ENCODE measurements at places on chromosomes 13 and 19. TPM values are rescaled to one million over a fixed set of nuclear protein-coding genes. Genes with fewer than 3 reads are reported as not detected.

DNA sequence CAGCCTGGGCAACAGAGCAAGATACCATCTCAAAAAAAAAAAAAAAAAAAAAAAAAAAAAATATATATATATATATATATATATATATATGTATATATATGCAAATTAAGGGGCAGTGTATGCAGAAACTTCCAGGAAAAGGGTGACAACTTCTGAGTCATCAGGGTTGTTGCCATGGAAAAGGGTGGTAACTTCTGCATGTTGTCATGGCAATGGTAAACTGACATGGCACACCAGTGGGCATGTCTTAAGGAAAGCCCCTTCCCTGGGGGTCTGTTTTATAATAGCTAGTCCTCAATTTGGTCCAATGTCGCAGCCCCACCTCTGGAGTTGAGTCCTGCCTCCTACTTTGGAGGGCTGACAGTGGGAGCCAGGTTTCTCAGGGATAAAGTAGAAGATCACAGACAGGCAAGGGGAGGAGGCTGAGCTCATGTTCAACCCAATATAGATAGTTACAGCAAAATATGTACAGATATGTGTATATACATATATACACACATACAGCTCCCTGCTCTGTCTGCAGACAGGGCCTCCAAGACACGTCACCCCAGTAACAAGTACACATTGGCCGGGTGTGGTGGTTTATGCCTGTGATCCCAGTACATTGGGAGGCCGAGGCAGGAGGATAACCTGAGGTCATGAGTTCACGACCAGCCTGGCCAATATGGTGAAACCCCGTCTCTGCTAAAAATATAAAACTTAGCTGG lies 7.2 kb upstream of the FCHO1 start:
- H3K36me3 ChIP-seq, result no peaks in the 10 kb centered on the region
- peaks cover 3% of the 10 kb centered on the region for H3K4me1 ChIP-seq
- no peaks in the 10 kb centered on the region for H3K27me3 ChIP-seq
- H3K4me3 ChIP-seq, result no peak overlapping the region
- DNase-seq, result no peak
- H3K27ac ChIP-seq, result no peak overlapping the region

- no peak overlapping the region for H3K27ac ChIP-seq
- H3K4me1 ChIP-seq, result no peaks in the 10 kb centered on the region
- DNase-seq, result no peak
Measured at GRCh38 chr13:66266761-66267160, 963.4 kb downstream of the PCDH9 start.

GRCh38 chr13:90768116-90768515 lies 579.4 kb upstream of the MIR17HG start:
- no peaks in the 10 kb centered on the region for H3K27me3 ChIP-seq
- H3K4me3 ChIP-seq, result no peak overlapping the region
- no peak overlapping the region for H3K27ac ChIP-seq
- H3K4me1 ChIP-seq, result no peaks in the 10 kb centered on the region
- DNase-seq, result no peak
- no peaks in the 10 kb centered on the region for H3K36me3 ChIP-seq

DNA sequence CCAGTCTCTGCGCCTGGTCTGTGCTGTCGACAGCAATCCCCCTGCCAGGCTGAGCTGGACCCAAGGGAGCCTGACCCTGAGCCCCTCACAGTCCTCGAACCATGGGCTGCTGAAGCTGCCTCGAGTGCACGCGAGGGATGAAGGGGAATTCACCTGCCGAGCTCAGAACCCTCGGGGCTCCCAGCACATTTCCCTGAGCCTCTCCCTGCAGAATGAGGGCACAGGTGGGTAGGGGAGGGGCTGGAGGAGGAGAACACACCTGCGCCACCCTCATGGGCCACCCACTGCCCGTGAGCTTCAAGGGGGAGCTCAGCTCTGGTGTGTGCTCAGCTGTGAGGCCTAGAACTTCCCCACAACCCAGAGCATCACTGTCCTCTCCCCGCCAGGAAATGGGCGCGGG lies 38.6 kb upstream of the CD33 start:
- H3K27me3 ChIP-seq, result no peaks in the 10 kb centered on the region
- H3K36me3 ChIP-seq, result no peaks in the 10 kb centered on the region
- no peak for DNase-seq
- H3K27ac ChIP-seq, result no peak overlapping the region
- H3K4me3 ChIP-seq, result no peak overlapping the region
- no peaks in the 10 kb centered on the region for H3K4me1 ChIP-seq

GRCh38 chr19:1855828-1856255 lies 7.5 kb downstream of the KLF16 start:
- H3K27me3 ChIP-seq, result no peaks in the 10 kb centered on the region
- peaks cover 79% of the 10 kb centered on the region for H3K4me1 ChIP-seq
- peaks cover 7% of the 10 kb centered on the region for H3K36me3 ChIP-seq
- DNase-seq, result no peak
- no peak overlapping the region for H3K4me3 ChIP-seq

DNA sequence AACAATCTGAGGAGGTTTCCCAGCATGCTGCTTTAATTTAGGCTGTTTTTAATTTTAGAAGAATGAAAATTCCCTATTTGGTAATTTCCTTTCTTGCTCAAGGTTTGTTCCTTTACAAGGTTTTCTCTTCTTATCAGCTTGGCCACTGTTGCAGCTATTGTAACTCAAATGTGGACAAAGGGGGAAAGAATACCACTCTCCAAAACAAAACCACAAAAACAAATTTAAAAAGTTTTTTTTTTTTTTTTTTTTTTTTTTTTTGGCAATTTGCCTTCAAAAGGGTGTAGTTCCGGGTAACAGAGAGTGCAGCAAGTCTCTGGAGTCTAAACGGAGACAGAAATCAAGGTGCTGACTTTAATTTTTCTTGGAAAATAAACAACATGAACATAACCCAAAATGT lies 306.4 kb upstream of the ARGLU1 start:
- no peak for DNase-seq
- no peak overlapping the region for H3K4me3 ChIP-seq
- H3K27ac ChIP-seq, result no peak overlapping the region
- no peaks in the 10 kb centered on the region for H3K27me3 ChIP-seq
- no peaks in the 10 kb centered on the region for H3K36me3 ChIP-seq
- H3K4me1 ChIP-seq, result no peaks in the 10 kb centered on the region

GRCh38 chr13:99434258-99434788 lies 66.9 kb upstream of the TM9SF2 start:
- H3K36me3 ChIP-seq, result no peaks in the 10 kb centered on the region
- DNase-seq, result no peak
- H3K27ac ChIP-seq, result no peak overlapping the region
- peaks cover 31% of the 10 kb centered on the region for H3K4me1 ChIP-seq
- no peak overlapping the region for H3K4me3 ChIP-seq
- no peaks in the 10 kb centered on the region for H3K27me3 ChIP-seq

GRCh38 chr13:48210178-48210577 lies 22.8 kb upstream of the ITM2B start:
- no peaks in the 10 kb centered on the region for H3K27me3 ChIP-seq
- peaks cover 13% of the 10 kb centered on the region for H3K4me1 ChIP-seq
- H3K27ac ChIP-seq, result peak overlapping the region; percentile 53
- no peak for DNase-seq
- no peaks in the 10 kb centered on the region for H3K36me3 ChIP-seq

- H3K4me1 ChIP-seq, result no peaks in the 10 kb centered on the region
- H3K36me3 ChIP-seq, result no peaks in the 10 kb centered on the region
- no peak overlapping the region for H3K27ac ChIP-seq
- H3K4me3 ChIP-seq, result no peak overlapping the region
Measured at GRCh38 chr13:67120872-67121531, 109.1 kb downstream of the PCDH9 start.

- no peak overlapping the region for H3K27ac ChIP-seq
- no peaks in the 10 kb centered on the region for H3K4me1 ChIP-seq
- no peaks in the 10 kb centered on the region for H3K36me3 ChIP-seq
- H3K4me3 ChIP-seq, result no peak overlapping the region
- no peaks in the 10 kb centered on the region for H3K27me3 ChIP-seq
- DNase-seq, result no peak
Measured at GRCh38 chr13:39484506-39485313, 118.3 kb downstream of the LHFPL6 start.

- no peaks in the 10 kb centered on the region for H3K27me3 ChIP-seq
- peak overlapping the region; percentile 95 for H3K27ac ChIP-seq
- H3K4me1 ChIP-seq, result peaks cover 29% of the 10 kb centered on the region
- peaks cover 9% of the 10 kb centered on the region for H3K36me3 ChIP-seq
- DNase-seq, result no peak
Measured at GRCh38 chr19:1026783-1027649, 608 bp downstream of the CNN2 start.

- H3K27ac ChIP-seq, result no peak overlapping the region
- H3K27me3 ChIP-seq, result no peaks in the 10 kb centered on the region
- no peaks in the 10 kb centered on the region for H3K36me3 ChIP-seq
- no peak for DNase-seq
- H3K4me1 ChIP-seq, result no peaks in the 10 kb centered on the region
- no peak overlapping the region for H3K4me3 ChIP-seq
Measured at GRCh38 chr13:74114641-74115040, 19.6 kb downstream of the KLF12 start.

DNA sequence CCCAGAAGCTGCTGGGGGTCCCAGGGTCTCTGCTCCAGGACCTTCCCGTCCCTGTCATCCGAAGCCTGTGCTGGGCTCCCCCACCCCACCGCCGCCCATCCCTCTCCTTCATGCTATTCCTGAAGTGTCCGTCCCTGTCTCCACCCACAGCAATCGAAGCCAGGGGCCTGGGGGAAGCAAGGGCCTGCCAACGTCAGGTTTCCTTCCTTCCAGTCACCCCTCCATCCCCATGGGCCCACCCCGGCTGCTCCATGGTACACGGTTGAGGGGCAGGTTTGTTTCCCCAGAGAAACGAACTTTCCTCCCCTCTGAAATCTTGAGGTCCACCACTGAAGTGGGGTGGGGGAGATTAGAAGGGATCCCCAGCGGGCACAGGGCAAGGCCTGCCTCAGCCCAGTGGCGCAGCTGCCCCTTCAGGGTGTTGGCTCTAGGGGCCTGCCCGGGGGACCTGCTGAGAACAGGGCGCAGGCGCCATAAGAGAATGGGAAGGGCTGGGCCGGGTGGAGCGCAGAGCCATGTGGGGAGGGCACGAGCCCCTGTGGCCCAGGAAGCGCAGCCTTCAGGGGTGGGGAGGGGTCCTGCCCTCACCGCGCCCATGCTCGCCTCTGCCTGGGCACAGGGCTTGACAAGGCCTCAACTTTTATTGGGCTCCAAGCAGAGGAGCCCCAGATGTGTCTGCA lies 16.1 kb downstream of the CEBPG start:
- H3K36me3 ChIP-seq, result no peaks in the 10 kb centered on the region
- DNase-seq, result no peak
- no peak overlapping the region for H3K4me3 ChIP-seq
- peaks cover 47% of the 10 kb centered on the region for H3K4me1 ChIP-seq
- peak overlapping the region; percentile 80 for H3K27ac ChIP-seq

GRCh38 chr13:107551521-107551920 lies 663.8 kb downstream of the LIG4 start:
- no peak for DNase-seq
- H3K27me3 ChIP-seq, result no peaks in the 10 kb centered on the region
- H3K27ac ChIP-seq, result no peak overlapping the region
- H3K4me3 ChIP-seq, result no peak overlapping the region

GRCh38 chr19:33726756-33727155 lies 69.9 kb upstream of the KCTD15 start:
- no peak overlapping the region for H3K27ac ChIP-seq
- no peak overlapping the region for H3K4me3 ChIP-seq
- no peaks in the 10 kb centered on the region for H3K36me3 ChIP-seq
- no peaks in the 10 kb centered on the region for H3K4me1 ChIP-seq

DNA sequence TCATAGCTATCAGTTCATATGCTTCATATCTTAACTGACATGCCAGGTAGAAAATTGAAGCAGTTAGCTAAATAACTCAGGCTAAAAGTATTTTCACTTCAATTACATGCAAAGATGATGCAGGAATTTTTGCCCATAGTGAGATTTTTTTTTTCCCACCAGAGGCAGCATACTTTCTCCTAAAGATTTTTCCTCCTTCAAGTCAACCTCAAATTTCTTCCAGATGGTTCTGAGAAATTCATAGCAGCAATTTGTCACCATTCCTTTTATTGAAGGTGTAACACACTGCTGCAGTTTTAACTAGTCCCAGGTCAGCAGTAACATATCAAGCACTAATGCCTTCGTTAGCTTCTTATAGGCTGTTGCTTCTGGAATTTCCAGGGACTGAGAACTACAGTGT lies 141.9 kb downstream of the SUCLA2 start:
- H3K4me3 ChIP-seq, result no peak overlapping the region
- no peaks in the 10 kb centered on the region for H3K4me1 ChIP-seq
- DNase-seq, result no peak
- no peaks in the 10 kb centered on the region for H3K27me3 ChIP-seq

GRCh38 chr13:46721054-46721453 lies 75.9 kb downstream of the ESD start:
- H3K36me3 ChIP-seq, result peaks cover 40% of the 10 kb centered on the region
- no peak overlapping the region for H3K4me3 ChIP-seq
- no peaks in the 10 kb centered on the region for H3K27me3 ChIP-seq
- no peak for DNase-seq
- H3K4me1 ChIP-seq, result no peaks in the 10 kb centered on the region

NMRK2 gene
- not detected for total RNA-seq

NALCN gene
- not detected for total RNA-seq

SKA3 gene
- 5.1 TPM for total RNA-seq

RRAS gene
- total RNA-seq, result 40.8 TPM

Measured in esophagus squamous epithelium (tissue), 5 donors.